DMS79 (cell line): ENCODE measurements at places on chromosomes 4 and X.

GRCh38 chr4:2350982-2351381, 67.5 kb downstream of the ZFYVE28 start:
- no peak for DNase-seq

DNA sequence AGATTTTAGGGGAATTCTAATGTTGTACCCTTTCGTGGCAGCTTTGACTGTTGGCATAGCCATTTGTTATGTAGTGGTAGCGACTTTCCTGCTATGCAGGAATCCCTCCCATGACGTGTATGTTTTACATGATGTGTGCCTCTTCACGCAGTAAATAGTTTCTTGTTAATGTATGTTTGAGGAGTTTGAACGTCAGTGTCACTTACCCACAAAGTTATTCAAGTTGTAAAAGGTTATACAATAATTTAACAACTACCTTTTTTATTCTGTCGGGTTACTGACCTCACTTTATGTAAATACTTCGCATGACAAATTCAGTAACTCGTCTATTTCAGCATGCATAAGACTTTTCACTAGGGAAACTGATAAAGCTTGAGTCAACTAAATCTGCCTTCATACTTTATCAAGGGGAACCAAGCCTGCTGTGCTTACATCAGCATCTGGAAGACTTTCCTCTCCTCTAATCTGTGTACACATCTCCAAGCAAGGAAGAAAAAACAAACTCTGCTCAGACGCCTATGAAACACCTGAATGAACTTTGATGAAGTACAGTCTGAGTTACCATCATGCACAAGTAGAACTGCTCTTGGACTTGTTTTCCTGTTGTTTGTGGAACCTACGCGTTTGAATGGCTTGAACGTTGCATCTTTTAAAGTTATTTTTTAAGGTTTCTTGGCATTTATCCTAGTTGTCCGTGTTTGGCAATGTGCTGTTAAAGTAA, 61.2 kb downstream of the SLC9A6 start:
- no peak for DNase-seq

DNA sequence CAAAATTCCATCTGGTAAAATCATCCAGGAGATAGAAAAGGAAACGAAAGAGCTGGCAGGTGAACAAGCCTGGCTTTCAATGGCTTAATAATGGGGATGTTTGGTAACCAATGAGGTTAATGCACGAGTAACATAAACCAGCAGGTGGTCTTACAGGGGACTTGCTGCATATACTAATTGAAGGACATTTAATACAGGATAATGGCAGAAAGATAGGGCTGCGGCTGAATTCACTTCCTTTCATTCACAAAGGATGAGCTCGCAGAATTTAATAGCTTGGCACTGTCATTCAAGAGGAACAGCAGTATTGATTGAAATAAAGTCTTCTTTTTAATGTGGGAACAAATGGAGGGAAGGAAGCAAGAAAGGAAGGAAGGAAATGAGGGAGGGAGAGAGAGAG, 156.3 kb upstream of the RAI2 start:
- DNase-seq = no peak

DNA sequence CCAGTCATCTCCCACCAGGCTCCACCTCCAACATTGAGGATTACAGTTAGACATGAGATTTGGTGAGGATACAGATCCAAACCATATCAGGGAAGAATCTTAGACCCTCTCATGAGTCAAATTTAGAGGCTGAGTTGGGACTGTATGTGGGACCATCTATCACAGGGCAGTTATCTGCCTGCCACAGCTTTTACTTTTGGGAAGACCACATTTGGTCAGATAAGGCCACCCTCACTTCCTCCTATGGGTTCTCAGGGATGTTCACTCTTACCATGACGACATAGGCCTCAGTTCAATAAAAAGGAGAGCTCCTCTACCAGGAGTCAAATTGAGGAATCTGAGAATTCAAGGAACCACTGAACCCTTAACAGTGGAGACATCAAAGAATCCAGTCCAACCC, 2.1 kb downstream of the MAGEB2 start:
- no peak for DNase-seq

DNA sequence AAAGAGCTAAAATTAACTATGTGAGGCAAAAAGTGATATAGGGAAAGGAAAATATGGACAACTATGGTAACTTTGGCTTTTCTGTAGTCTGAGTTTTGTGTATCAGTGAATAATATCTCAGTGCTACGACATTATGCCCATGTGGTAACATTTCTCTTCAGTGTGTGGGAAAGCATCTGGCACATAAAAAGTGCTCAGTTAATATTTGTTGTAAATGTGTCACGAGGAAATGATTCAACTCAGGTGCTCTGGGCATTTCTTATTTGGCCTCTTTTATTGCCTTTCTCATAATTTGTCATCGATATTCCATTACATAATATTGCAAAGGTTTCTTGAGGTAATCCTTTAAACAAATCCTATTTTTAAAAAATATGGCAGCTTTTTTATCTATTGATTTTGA, 17.6 kb downstream of the OFD1 start:
- DNase-seq = no peak

GRCh38 chr4:158865520-158866177, 96.8 kb downstream of the FNIP2 start:
- DNase-seq = no peak

DNA sequence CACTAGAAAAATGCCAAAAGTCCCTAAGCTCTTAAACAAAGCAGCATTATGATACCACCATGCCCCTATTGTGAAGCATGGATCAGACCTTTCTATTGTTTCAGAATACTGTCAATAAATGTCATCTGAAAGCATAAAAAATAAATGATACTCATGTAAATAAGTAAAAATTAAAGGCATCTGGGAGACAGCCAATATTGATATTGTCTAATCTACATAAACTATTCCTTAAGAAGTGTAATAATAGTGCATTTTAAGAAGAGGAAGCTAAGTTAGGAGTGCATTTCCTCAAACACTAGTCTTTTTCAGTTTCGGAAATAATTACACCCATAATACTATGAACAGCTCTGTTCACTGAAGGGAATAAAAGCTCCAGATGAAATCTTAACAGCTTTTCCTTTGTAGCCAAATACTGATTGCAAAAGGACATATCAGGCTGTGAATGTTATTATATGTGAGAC, 181.6 kb downstream of the SPOCK3 start:
- no peak for DNase-seq

- no peak for DNase-seq
Observed at GRCh38 chr4:112905728-112906127, 143.7 kb upstream of the ANK2 start.

GRCh38 chr4:22574880-22575279, 59.0 kb upstream of the ADGRA3 start:
- DNase-seq = no peak

DNA sequence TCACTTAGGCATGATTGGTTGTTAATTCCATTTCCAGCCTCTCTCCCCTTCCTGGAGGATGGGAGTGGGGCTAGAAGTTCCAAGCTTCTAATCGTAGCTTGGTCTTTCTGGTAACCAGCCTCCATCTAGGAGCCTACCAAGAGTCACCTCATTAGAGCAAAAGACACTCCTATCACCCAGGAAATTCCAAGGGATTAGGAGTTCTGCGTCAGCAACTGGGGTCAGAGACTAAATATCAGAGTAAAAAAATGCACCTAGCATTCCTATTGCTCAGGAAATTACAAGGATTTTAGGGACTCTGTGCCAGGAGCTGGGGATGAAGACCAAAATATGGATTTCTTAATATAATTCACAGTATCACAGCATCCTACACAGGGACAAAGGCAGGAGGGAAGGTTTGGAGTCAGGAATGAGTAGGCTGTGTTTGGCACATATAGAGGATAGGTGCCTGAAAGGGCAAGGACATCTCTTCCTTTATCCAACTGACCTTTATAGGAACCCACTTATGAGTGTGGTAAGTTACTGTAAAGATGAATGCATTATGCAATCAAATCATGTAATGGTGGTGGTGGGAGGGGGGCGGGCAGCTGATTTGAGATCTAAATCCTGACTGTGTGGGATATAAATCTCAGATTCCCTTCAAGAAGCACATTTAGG, 30.5 kb upstream of the LIMCH1 start:
- DNase-seq = no peak

DNA sequence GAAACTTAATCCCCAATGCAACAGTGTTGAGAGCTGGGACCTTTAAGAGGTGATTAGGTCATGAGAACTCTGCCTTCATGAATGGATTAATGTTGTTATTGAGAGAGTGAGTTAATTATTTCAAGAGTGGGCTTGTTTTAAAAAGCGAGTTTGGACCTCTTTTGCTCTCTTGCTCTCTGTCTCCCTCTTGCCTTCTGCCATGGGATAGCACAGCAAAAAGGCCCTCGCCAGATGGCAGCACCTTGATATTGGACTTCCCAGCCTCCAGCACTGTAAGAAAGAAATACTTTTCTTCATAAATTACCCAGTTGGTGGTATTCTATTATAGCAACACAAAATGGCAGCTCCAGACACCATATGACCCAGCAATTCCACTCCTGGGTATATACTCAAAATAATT, 7.0 kb upstream of the ATP6AP2 start:
- DNase-seq = no peak

DNA sequence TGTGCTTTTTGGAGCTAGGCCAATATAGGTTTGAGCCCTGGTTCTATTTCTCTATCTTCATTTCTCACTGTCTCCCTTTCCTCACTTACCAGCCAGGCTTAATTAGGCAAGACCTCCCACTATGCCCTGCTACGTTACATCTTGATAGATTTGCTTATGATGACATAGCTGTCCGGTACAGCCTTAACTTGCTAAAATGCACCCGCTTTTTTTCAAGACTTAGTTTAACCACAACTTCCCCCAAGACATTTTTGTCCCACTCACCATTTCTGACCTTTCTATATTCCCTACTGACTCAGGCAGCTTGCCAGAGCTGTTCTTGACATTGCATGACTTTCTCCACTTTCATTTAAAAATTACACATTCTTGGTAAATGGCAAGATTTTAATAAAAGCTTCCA, 152.6 kb downstream of the MID1 start:
- no peak for DNase-seq

GRCh38 chr4:80252427-80252826, 14.0 kb upstream of the FGF5 start:
- DNase-seq = no peak

DNA sequence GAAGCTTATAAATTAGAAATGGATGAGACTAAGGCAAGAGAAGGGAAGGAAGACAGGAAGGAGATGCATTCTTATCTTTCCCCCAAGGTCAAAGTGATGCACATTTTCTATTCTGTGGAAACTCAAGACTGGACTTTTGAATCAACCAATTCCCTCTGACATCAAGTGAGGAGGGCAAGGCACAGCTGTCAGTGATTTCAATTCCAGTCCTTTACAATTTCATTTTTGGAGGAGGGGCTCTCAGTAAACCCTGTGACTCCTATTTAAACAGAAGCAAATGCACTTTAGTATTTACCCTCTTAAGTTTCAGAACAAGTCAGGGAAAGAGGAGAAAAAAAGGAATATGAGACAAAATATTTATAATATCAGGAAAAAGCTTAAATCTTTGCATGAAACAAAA, 134.0 kb downstream of the MGST2 start:
- no peak for DNase-seq

- no peak for DNase-seq
Observed at GRCh38 chr4:19675172-19675811, 576.4 kb upstream of the SLIT2 start.

DNA sequence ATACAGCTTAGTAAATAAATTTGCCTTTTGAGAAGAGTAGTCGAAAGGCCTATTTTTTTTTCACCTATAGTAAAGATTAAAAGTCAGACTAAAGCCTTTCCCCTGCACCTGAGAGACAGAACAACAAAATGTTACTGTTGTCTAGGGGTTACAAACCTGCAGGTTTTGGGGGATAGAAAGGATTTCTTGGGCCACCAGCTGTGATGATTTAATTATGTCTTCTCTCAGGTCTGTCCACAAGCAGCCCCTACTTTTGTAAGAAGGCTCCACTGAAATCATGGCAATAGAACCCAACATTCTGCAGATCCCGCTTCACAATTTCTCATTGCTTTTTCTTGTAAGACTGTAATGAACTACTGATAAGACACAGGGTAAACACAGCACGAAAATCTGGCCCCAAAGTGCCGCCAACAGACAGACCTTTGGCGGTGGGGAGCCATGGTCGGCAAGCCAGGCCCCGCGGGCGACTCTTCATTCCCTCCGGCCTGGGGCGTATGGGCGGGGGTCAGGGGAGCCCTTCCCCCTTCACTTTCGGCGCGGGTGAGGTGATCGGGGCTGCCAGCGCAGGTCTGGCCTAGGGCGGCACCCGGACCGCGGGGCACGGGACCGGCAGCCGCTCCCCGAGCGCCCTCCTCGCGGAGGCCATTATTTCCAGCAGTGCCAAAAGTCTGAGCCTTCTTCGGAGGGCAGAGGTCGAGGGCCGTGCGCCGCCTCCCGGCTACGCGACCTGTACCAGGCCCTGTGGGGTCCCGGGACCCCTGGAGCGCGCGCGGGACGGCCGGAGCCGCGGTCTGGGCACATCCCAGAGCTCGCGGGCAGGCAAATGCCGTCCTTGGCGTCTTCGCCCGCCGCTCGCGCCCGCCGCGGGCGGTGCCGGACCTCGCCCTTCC, 812 bp upstream of the KDM6A start:
- DNase-seq = no peak

DNA sequence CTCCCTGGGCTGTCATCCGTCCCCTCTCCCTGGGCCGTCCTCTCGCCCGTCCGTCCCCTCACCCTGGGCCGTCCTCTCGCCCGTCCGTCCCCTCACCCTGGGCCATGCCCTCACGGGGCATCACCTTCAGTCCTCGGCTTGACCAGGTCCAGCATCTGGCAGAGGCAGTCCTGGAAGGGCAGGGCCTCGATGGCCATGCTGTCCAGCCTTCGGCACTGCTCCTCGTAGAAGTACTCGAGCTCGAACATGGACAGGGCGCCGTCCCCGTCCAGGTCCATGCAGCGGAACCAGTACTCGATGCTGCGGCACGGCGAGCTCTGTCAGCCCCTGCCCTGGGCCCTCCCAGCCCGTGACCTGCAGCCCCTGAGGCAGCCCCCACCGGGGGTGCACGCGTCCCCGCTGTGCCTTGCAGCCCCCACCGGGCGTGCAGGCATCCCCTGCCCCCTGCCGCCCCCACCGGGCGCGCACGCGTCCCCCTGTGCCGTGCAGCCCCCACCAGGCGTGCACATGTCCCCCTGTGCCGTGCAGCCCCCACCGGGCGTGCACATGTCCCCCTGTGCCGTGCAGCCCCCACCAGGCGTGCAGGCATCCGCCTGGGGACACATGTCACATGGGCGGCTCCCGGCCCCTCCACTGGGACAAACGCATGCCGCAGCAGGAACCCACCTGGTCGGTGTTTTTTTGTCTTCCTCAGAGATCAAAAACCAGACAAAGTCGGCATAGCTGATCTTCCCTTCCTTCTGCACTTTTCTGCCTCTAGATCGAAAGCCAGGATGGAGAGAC, 22.2 kb upstream of the GTPBP6 start:
- no peak for DNase-seq

- no peak for DNase-seq
Observed at GRCh38 chrX:48665991-48666390, 17.6 kb upstream of the WAS start.

- no peak for DNase-seq
Observed at GRCh38 chr4:89100853-89101252, 10.5 kb upstream of the TIGD2 start.

GRCh38 chr4:183540410-183541009, 35.7 kb downstream of the ING2 start:
- no peak for DNase-seq
